ENCODE measurements at places on chromosomes 16 and 17.

- no peak for DNase-seq
Measured at GRCh38 chr16:23194497-23195221, 12.1 kb downstream of the SCNN1G start.

GRCh38 chr17:47694581-47695428 is 844 bp downstream of the TBKBP1 start:
- DNase-seq = peak; percentile 56

DNA sequence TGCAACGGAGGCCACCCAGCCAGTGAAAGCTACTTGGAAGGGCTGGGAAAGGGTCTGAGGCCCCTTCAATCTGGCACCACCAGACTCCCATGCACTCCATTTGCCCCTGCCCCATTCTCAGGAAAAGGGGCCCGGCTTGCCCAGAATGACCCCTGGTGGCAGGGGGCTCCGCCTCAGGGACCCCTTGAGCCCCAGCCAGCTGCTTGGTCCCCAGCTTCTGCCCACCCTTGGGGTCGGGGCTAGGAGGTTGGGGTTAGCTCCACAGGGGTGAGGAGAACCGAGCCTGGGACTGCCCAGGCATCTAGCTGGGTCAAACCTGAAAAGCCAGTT is 1.3 kb downstream of the RHBDF1 start:
- no peak for DNase-seq

DNA sequence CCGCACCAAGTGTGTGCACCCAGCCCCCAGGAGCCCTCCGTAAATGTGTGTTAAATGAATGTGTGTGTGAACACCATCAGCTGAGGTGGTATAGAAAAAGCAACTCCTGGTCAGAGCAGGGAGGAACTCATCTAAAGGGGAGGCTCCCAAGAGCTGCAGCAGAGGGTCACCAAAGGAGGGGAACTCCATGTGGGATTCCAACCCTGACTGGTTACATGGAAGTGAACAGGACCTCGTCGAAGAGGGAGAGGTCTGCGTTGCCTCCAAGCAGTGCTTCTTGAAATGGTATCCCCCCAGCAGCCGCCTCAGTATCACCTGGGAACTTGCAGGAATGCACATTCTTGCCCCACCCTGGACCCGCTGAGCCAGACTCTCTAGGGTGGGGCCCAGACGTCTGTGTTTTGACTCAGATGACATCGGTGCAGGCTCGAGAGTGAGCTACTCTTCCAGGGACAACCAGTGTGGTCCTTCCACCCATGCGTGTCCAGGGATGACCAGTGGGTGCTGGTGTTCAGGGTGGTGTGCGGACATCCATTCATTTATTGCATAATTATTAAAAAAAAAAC is 30.8 kb downstream of the ADCY9 start:
- no peak for DNase-seq

DNA sequence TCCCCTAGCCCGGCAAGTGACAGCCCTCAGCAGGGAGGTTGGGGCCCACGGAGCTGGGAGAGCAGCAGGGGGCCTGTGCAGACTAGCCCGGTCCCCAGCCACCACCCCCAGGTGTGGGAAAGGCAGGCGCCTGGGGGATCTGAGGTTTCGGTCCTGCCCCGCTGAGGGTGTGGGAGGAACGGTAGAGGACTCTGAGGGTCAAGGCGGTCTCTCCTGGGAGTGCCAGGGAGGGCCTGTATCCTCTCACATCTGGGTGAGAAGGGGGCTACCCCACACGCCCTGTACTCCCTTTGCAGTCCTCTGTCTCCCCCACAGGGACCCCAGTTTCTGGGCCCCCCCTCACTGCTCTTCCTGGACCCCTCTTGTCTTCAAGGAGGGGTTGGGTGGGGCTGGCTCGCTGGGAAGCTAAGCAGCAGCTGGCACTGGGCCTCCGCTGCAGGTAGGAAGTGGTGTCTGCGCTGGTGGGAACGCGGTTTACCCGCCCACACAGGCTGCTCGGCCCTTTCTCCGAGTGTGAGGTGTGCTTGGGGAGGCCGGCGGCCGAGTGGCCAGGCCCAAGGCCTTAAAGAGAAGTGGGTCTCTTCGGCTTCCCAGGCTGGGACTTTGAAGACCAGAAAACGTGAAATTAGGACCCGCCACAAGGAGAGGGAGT is 15.4 kb downstream of the CD7 start:
- no peak for DNase-seq

DNA sequence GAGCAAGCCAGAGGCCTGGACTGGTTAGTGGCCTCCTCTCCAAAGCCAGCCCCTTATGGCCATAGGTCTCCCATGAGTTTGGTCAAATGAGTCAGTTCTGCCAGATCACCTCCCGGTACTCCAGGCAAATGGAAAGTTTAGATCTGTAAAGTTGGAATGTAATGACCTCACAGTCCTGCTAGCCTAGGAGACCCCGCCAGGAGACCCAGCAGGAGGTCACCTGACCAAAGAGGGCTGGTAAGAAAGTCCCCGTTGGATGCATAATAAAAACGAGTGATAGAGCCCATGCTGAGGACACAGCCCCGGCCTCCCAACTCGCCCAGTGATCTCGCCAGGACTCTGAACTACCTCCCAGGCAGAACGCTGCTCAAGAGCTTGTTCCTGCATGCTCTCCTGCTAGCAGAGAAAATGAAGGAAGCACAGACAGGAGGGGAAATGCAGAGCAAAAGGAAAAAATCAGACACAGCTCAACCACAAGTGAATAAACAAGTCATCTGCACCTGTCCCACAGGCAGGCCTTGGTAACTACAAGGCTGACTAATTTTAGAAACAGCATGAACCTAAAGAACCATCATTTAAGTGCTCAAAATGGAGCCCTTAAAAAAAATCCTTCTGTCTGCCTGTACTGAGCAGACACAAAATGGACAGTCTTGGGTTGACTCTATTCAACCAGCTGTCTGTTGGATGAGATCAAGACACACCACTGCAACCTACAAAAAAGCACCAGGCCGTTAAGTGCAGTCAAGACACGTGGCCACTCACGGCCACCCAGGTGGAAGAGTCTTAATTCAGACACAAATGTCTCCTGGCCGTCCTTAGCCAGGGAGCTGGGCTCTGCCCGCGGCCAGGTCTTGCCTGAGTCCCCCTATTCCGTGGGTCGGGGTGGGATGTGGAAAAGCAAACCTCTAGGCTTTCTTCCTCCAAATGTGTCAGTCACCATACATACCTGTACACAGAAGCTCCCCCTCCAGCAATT is 9.2 kb downstream of the CDIP1 start:
- no peak for DNase-seq

GRCh38 chr17:68036304-68037147 is 991 bp downstream of the KPNA2 start:
- no peak for DNase-seq

DNA sequence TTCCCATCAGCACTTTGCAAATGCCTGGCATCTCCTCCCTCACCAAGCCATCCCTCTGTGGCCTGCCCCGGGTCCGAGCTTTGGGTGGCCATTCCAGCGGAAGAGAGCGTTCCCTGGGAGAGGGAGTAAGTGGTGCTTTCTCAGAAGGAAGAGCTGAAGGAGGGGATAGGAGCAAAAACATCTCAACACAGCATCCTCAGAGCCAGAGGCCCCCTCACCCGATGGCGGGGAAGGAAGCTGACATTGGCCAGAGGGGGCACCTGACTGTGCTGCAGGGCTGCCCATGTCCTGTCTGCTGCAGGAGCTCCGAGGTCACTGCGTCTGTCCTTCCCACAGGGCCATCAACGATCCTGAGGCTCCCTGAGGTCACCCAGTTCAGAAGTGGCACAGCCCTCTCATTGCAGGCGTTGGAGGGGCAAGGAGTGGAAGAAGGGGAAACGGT is 427 bp upstream of the TLCD3B start:
- no peak for DNase-seq

DNA sequence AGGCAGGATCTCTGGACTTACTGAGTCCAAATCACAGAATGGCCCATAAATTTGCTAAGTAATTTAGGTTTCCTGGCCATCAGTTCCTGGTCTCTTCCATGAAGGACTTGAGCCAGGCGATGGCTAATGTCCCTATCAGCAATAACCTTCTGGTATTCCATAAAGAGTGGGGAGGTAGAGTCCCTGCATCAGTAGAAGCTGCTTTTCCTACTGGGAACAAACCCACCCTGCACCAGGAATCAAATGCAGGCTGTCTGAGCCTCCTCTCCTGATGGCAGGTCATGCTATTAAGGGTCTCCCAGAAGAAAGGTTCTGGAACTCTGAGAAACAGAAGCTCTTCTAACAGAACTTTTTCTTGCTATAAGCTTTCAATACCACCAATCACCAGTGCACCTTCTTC is 1.5 kb upstream of the HPR start:
- DNase-seq = no peak

GRCh38 chr17:57914273-57915142 is 40.7 kb downstream of the CUEDC1 start:
- DNase-seq = no peak

GRCh38 chr17:64145375-64145750 is 15.4 kb upstream of the ERN1 start:
- no peak for DNase-seq

DNA sequence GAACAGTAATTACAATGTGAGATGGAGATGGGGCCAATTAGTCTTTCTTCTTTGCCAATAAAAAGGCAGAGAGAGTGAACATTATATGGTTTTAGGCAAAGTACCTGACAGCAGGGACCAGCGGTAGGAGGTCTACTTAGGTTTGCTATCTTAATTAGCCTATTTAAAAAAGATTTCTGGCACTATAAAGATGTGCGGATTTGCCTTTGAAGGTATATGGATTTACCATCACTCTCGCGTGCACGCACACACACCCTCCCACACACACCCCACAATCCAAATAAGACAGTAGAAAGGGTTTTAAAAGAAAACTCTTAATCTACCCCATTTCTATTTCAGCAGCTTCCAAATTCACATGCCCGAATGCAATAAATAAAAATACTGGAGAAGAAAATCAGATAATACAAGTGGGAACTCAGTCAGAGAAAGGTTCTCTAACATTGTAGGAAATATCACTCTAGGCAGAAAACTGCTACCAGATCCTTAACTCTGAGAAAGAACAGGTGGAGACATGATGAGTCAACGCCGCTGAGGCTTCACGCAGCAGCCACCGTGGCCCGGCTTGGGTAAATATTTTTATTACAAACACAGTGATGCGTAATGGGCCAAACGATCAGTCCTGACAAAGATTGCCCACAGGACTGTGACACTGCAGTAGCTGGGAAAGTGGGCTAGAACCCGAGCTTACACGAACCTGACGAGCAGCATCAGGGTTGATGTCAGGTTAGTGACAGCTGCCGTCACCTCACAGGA is 66.6 kb upstream of the AXIN2 start:
- no peak for DNase-seq

- DNase-seq = no peak
Measured at GRCh38 chr17:37744633-37744927, 279 bp downstream of the HNF1B start.

GRCh38 chr17:65297384-65297783 is 160.2 kb downstream of the RGS9 start:
- DNase-seq = no peak

DNA sequence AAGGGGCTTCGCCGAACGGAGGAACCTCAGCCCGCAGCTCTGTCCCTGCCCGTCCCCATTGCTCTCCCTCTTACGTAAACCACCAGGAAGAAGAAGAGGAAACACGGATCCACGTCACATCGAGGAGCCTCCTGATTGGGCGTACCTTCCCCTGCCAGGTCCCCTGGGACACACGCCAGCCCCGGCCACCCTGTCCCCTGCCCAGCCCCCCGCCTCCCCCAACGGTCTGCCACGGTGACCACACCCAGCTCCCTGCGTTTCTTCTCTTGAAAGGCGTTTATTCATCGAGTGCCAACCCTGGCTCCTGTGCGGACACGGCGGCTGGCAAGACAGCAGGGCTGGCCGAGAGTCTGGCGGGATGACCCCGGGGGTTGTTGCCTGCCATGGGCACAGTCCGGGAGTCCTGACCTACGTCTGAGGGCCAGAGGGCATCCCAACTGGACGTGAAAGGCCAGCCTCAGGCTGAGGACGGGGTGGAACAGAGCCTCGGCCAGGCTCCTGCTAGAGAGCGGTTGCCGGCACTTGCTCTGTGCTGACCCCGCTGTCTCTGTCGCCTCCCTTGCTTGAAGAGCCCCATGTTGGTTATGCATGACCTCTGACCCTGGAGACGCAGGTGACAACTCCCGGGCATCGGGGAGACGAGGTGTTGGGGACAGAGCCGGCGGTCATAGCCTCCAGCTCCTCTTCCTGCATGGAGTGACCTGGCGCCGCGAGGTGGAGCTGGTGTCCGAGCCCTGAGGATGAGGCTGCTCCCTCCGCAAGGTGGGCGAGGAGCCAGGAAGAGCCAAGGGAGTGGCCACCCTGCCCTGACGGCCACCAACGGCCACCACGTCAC is 40.5 kb upstream of the ACSF3 start:
- no peak for DNase-seq

DNA sequence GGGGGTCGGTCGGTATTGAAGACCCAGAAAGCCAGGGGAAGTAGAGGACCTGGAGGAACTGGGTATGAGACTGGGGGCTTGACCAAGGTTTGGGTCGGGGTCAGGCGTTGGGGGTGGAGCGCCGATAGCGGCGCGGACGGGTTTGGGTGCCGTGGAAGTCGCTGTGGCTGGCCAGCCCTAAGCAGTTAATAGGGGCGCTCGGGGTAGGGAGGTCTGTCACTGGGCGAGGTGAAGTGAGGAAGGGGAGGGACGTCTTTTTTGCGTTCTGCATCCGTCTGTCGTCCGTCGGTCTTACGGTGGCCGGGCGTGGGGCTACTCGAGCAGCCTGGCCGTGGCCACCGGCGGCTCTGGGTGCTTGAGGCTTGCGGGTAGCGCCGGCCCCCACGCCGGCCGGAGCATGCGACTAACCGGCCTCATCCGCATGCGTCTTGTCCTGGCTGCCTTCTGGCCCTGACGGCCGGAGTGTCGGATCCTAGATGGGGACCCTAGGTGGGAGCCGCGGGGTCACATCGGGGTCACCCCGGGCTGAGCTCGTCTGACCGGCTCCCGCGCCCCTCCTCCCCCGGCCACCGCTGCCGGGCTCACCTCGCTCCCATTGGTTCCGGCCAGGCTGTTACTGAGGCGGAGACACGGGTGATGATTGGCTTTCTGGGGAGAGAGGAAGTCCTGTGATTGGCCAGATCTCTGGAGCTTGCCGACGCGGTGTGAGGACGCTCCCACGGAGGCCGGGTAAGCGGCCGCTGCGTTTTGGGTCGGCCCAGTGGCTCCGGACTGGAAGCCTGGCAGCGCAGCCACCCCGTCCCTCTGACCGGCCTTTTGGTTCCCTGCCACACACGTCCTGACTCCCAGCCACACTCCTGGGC is 10.3 kb upstream of the TMEM88 start:
- DNase-seq = peak; percentile 87

DNA sequence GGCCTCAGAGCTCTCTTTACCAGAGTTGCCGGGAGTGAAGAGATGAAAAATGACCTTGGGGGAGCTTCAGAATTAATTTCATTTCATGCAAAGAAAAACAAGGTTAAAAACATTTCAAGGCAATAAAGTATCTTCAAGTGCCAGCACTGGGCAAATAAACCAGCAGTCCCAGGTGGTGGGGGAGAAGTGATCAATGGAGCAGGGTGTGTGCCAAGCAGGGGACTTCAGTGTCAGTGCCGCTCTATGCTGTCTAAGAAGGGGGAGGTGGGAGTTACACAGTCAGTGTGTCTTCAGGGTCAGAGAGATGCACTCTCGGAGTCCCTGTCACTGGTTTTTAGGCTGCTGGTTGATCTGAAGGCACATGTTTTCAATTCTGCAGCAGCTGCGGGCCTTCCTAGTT is 57.2 kb upstream of the MGAT5B start:
- DNase-seq = no peak

All from hypothalamus (tissue), 51 donors.